RPMI8226 (cell line): ENCODE measurements at places on chromosomes 7 and 10.

- no peak for DNase-seq
These were observed 17.8 kb downstream of the ESYT2 start for GRCh38 chr7:158811461-158811860.

GRCh38 chr7:72020311-72020710 lies 391.8 kb downstream of the CALN1 start:
- no peak for DNase-seq

- no peak for DNase-seq
These were observed 49.7 kb upstream of the JAZF1 start for GRCh38 chr7:28230261-28230660.

GRCh38 chr7:30682212-30683083 lies at the start of gene CRHR2:
CRHR2 (minus strand) TSS chr7:30682456; CDS start chr7:30682280, 176 bp downstream.
- no peak for DNase-seq

GRCh38 chr7:70060298-70061068 lies 462.2 kb downstream of the AUTS2 start:
- DNase-seq = peak; percentile 34

DNA sequence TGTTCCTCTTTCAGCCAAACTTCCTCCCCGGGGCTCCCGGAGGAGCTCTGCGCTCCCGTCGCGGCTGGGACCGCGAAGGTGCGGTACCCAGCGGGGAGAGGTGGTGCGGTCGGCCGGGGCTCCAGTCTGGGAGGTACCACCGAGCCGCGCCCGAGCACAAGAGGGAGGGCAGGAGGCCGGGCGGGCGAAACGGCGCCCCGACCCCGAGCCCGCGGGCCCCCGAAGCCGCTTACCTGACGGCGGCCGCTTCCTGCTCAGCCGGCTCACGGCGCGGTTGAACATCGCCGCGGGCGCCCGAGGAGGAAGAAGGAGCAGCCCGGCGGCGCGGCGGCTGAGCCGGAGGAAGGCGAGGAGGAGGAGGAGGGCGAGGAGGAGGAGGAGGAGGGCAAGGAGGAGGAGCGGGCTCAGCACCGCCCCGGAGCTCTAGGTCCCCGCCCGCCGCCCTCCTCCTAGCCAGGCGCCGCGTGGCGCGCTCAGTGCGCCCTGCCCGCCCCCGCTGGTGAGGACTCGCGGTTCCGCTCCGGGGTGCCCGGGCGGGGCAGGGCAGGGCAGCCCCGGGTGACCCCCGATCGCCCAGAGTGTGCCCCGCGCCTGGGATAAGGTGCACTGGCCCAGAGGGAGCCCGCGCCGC lies at the start of gene RGS10:
TSS of gene RGS10 (minus strand) at position 363 of the 631 bp plus-strand sequence. CDS start at position 282, 81 bp downstream.
- DNase-seq = peak; percentile 88

DNA sequence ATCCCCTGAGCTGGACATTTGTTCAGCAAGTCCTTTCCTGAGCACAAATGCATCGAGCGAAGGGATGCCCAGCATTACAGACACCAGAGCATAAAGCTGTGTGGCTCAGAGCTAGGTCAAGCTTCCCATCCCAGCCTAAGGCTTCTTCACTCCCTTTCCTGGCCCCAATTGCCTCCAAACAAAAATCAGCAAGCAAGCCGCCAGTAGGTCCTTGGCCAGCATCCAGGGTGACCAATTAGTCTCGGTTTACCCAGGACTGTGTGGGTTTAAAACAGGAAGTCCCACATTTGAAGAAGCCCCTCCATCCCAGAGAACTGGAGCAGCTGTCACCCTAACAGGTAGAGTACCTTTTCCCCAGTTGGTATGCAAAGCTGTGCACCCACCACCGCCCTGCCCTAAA lies 51.2 kb downstream of the PRKAG2 start:
- no peak for DNase-seq

DNA sequence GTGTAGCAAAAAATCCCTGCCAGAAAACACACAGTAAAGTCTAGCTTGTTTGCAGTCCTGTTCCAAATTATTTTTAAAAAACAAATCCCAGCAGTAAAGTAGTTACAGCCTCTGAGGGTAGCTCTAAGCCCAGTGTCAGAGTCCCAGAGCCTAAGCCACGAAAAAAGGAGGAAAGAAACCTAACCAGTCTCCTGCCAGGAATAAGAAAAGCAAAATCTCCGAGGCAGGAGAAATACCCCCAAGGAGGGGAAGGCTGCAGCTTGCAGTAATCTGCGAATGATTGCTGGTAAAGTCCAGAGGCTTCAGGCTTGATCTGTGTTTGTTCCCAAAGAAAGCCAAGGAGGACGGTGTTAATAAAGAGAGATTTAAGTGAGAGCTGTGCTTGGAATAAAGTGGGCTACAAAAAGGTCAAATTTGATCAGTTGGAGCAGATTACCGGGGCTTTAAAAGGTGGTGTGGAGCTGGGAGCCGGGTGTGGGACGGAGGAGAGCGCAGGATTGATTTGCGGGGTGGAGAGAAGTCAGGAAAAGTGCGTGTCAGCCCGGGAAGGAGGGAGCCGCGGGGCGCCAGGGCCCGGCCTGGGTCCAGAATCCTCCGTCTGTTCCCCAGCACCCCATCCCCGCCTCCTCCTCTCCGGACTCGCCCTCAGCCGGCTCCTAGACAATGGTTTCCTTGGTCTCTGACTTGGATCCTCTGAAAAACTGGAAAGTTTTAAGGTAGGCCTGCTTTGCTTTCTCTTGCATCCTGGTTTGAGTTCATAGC lies 219.4 kb upstream of the CELF2 start:
- DNase-seq = no peak

GRCh38 chr10:122422266-122422989 lies 32.0 kb upstream of the ARMS2 start:
- DNase-seq = no peak

DNA sequence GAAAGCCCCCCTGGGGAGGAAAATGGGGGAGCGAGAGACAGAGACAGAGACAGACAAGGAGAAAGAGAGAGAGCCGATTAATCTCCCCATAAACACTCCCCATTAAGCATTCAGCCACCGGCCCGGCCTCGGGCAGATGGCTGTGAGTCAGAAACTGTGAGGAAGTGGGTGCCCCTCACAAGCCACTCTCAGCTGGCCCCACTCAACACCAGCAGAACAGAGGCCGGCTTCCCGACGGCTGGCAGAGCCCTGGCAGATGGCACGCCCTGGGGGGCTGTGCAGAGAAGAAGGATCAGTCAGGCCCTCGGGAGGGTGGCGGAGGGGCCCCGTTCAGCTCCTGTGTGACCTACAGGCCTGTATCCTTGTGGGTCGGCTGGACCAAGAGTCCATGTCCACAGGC lies 41.2 kb downstream of the CAMK2B start:
- DNase-seq = no peak

DNA sequence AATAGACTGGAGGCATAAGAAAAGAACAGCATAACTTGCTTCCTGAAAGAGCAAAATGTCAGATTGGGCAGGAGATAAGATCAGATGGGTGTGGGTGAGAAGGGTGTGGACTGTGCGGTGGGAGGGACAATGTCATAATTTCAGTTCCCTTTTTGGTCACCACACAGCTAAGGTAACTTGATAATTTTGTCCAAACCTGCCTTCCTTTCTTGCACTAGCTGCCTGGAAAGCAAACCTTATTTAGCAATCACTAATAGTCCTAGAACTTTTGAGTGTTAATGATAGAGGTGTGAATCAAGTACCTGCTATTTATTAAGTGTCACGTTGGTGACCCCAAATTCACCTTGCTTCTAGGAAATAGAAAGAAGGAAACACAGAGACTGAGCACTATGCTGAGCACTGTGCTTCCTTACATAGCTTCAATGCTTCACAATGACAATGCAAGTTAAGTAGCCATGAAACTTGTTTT lies 72.4 kb upstream of the SP4 start:
- peak; percentile 84 for DNase-seq

DNA sequence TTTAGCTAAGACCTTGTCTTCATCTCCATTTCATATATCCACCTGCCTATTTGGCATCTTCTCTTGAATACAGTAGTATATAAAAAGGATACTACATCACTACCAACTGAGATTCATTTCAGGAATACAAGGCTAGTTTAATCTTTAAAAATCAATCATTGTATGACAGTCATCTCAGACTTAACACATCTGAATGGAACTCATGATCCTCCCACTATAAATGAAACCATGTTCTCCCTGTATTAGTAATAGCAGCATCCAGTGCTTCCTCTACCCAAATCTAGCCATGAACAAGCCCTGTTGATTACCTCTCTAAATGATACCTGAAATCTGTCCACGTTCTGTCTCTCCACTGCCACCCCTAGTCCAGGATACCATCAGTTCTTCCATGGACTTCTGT lies 196.2 kb downstream of the CDK14 start:
- DNase-seq = no peak

- no peak for DNase-seq
These were observed 278.8 kb downstream of the RPS24 start for GRCh38 chr10:78312197-78313047.

DNA sequence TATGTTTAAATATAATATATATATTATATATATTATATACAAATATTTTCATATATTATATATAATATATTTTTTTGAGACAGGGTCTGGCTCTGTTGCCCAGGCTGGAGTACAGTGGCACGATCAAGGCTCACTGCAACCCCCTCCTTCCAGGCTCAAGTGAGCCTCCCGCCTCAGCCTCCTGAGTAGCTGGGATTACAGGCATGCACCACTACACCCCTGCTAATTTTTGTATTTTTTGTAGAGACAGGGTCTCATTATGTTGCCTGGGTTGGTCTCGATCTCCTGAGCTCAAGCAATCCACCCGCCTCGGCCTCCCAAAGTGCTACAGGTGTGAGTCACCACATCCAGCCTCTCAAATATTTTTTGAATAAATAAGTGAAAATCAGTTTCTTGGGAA lies 215.5 kb downstream of the GATA3 start:
- DNase-seq = no peak

DNA sequence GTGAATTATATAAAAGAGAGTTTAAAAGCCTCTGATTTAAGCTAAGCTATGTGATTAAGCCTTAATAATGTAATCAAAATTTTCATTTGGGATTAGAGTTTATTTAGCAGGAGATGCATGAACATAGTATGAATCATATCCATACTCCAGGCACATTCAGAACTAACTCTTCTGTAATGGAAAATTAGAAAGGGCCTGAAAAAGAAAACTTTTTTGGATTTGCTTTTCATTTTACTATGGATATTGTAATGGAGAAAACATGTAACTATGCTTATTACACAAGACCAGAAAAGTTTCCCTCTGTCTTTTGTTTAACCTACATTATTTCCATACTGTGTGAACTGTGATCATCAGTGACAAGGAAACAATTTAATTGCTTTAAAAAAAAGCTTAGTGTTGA lies 22.0 kb downstream of the TES start:
- no peak for DNase-seq

- no peak for DNase-seq
These were observed 160.2 kb downstream of the SRPK2 start for GRCh38 chr7:105228555-105228954.

DNA sequence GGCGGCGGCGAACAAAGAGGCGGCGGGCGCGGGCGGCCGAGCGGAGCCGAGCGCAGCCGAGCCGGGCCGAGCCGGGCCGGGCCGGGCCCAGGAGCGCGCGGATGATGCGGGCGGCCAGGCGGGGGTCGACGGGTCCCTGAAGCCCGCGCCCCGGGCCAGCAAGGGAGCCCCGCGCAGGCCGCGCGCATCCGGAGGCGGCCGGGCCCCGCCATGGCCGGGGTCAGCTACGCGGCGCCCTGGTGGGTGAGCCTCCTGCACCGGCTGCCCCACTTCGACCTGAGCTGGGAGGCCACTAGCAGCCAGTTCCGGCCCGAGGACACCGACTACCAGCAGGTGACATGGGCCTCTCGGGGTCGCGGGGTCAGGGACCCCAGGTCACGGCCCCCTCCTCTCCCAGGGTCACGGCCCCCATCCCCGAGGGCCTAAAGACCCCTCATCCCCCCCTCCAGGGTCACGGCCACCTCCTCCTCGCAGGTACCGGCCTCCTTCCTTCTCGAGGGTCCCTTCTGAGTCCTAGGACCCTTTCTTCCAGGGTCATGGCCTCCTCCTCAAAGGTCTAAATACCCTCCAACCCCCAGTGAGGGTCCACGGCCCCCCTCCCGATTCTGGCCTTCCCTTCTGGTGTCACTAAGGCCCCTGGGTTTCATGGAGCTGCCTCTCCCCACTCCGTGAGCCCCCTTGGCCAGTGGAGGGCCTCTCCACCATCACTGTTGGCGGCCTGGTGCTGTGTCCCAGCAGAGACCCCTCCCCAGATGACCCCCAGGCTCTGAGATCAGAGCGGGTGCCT lies at the start of gene TTYH3:
TSS of gene TTYH3 (plus strand) at position 41 of the 787 bp plus-strand sequence. CDS start at position 211, 170 bp downstream.
- no peak for DNase-seq

- DNase-seq = no peak
These were observed 39.0 kb downstream of the SMNDC1 start for GRCh38 chr10:110265573-110266193.

DNA sequence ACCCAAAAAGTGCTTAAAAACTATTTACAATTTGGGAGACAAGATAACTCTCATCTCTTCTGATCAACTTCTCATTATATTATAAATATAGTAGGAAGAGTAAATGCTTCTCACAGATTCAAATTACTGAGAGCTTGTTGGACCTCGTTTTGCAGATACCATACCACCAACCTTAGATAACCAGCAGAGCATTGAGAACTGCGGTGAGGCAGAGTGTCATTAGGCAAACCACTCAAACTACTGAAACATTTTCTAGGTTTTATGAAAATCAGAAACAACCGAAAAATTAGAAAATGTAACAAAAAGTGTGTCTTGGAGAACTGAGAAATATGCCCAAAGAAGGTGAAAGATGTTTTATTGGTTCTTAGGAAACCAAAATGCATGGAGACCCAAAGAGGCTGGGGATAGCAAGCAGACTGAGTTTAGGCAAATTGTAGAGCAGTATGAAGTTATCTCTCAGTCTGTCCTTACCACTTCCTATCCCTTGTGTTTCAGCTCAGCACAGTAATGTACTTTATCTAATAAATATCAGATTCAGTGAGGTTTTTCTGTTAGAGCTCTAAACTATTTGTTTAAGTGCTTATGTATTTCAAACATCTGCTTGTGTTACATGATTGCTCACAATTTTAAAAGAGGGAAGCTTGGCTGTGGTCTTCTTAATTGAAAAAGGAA lies 77.9 kb downstream of the HECTD2 start:
- DNase-seq = no peak

GRCh38 chr10:17751781-17752445 lies at the start of gene TMEM236:
TMEM236 (plus strand) TSS chr10:17752201; CDS start chr10:17752296, 95 bp downstream.
- DNase-seq = no peak

GRCh38 chr10:50625649-50626132 lies 1.9 kb upstream of the SGMS1 start:
- DNase-seq = peak; percentile 3

- DNase-seq = no peak
These were observed 99.3 kb upstream of the CTBP2 start for GRCh38 chr10:125259651-125260050.

DNA sequence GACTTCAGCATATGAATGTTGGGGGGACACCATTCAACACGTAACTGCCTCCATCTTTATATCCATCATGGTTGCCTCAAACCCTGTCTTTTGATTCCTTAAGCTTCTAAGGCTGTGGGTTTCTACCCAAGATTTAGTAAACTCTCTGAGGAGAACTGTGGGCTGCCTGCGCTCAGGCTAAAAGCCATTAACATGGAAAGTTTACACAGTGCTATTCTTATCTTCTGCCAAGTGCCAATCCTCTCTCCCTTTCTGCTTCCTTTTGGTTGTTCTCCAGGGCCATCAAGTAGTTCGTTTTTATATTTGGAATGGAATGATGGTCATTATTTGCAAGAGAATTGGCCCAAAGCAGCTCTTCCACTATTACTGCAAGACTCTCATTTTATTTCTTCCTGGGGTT lies 97.3 kb upstream of the KLF14 start:
- no peak for DNase-seq
